ENCODE measurements at places on chromosomes 4 and X.

GRCh38 chr4:142893012-142893411 lies 46.9 kb upstream of the INPP4B start:
- no peak overlapping the region for H3K4me3 ChIP-seq
- H3K4me1 ChIP-seq = no peaks in the 10 kb centered on the region
- DNase-seq = no peak
- H3K27ac ChIP-seq = no peak overlapping the region
- 0 out of 2 replicates have a peak, but pooled peaks cover 4% of the 10 kb centered on the region for H3K27me3 ChIP-seq

- DNase-seq = no peak
- no peaks in the 10 kb centered on the region for H3K27me3 ChIP-seq
- no peak overlapping the region for H3K4me3 ChIP-seq
- no peak overlapping the region for H3K27ac ChIP-seq
- H3K36me3 ChIP-seq = no peaks in the 10 kb centered on the region
These were observed 8.9 kb downstream of the RTL5 start for GRCh38 chrX:72122621-72123337.

DNA sequence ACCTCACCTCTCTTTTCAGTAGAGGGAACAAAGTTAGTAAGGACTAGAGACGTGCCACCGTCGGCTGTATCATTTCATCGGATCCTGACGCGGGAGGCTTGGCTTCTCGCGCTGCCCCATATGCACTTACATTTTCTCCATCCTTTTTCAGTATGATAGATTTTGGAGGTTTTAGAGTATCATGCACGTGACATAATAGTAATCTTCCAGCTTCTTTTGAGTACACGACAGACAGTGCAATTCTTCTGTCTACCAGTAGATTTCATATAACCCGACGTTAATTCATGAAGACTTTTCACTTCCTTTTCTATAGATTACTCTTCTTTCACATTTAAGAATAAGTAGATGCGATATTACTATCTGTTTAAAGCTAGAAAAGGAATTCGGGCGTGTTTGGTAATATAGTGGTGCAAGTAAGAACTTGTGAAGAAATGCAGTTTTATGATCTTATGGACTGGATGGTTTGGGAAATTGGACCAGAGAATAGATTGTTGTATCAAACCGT lies 1.0 kb downstream of the CDS1 start:
- peak overlapping the region; percentile 72 for H3K4me3 ChIP-seq
- H3K27me3 ChIP-seq = peaks cover 29% of the 10 kb centered on the region
- H3K4me1 ChIP-seq = no peaks in the 10 kb centered on the region
- no peaks in the 10 kb centered on the region for H3K36me3 ChIP-seq
- H3K27ac ChIP-seq = no peak overlapping the region
- peak; percentile 37 for DNase-seq

- H3K36me3 ChIP-seq = no peaks in the 10 kb centered on the region
- peak; percentile 56 for DNase-seq
- H3K27ac ChIP-seq = peak overlapping the region; percentile 22
- H3K4me1 ChIP-seq = peaks cover 45% of the 10 kb centered on the region
These were observed 280.5 kb downstream of the FBXW7 start for GRCh38 chr4:152255437-152255836.

DNA sequence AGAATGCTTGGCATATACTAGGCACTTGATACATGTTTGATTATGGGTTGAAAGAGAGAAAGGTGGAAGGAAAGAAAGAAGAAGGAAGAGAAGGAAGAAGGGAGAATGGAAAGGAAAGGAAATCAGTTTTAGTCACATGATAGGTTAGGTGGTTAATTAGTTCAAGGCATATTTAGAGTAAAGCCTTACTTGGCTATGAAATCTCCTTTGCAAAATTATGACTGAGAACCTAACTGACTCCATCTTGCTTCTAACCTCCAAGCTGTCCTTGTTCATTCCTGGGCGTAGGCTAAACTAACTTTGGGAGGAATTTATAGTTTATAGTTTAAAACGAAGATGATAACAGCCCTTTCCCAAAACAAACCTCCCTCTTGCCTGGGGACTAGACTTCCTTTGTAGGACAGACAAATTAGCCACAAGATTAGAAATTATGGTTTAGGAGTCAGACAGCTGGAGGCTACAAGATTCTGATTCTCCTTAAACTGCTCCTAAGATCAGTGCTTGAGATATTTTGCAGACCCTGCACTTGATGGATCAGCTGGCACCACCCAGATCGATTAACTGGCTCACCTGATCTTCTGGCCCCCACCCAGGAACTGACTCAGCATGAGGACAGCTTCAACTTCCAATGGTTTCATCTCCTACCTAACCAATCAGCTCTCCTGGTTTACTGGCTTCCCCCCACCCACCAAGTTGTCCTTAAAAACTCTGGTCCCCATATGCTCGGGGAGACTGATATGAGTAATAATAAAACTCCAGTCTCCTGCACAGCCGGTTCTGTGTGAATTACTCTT lies 55.0 kb downstream of the TXK start:
- no peak overlapping the region for H3K27ac ChIP-seq
- H3K36me3 ChIP-seq = no peaks in the 10 kb centered on the region
- peaks cover 22% of the 10 kb centered on the region for H3K27me3 ChIP-seq
- H3K4me1 ChIP-seq = peaks cover 5% of the 10 kb centered on the region
- no peak for DNase-seq

DNA sequence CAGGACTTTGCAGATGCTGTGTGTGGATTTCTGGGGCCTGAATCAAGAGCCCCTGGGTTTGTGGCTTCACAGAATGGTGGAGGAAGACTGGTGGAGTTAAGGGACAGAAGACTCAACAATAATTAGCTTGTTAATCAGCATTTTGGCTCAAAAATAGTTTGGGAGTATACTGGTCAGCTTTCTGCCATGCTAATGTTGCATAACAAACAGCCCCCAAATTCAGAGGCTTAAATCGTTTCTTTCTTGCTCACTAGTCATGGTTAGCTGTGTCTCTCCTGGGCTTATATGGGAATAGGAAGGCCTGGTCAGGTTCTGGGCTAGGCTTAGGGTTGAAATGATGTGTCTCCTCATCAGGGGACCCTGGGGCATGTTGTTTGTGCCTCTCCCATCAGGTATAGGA lies 24.4 kb downstream of the TBL1X start:
- no peak overlapping the region for H3K4me3 ChIP-seq
- H3K27me3 ChIP-seq = no peaks in the 10 kb centered on the region
- no peak overlapping the region for H3K27ac ChIP-seq
- H3K36me3 ChIP-seq = no peaks in the 10 kb centered on the region

DNA sequence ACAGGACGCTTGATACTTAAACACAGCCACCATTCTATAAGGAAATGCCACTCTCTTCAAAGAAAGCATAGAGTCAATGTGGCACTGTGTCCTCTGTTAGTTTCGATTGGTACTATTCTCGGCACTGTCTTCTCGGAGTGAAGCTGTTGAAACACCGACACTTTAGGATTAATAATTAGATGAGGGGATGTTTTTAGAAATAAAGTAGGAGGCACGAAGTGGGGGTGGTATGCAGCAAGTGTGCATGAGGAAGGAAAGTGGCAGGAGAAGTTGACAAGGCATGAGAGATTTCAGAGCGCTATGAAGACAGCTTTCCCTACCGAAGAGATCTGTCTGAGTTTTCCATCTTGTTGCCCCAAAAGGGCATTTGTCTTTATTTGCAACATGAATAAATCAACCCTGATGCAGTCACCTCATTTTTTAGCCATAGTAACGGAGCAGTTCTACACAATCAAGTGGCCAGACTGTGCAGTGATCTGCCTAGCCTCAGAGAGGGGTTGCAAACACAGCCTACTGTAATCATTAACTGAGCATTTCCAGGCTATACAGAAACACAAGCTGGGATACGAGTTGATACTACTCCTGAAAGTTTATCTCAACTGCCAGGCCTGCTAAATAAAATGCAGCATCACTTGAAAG lies 8.3 kb downstream of the GPRIN3 start:
- H3K27me3 ChIP-seq = no peaks in the 10 kb centered on the region
- H3K27ac ChIP-seq = no peak overlapping the region
- H3K36me3 ChIP-seq = no peaks in the 10 kb centered on the region
- no peak overlapping the region for H3K4me3 ChIP-seq
- DNase-seq = no peak
- peaks cover 13% of the 10 kb centered on the region for H3K4me1 ChIP-seq

- DNase-seq = peak; percentile 53
- peaks cover 19% of the 10 kb centered on the region for H3K4me1 ChIP-seq
- peak overlapping the region; percentile 71 for H3K27ac ChIP-seq
- no peaks in the 10 kb centered on the region for H3K36me3 ChIP-seq
These were observed 14.1 kb downstream of the RPGR start for GRCh38 chrX:38313190-38313589.

DNA sequence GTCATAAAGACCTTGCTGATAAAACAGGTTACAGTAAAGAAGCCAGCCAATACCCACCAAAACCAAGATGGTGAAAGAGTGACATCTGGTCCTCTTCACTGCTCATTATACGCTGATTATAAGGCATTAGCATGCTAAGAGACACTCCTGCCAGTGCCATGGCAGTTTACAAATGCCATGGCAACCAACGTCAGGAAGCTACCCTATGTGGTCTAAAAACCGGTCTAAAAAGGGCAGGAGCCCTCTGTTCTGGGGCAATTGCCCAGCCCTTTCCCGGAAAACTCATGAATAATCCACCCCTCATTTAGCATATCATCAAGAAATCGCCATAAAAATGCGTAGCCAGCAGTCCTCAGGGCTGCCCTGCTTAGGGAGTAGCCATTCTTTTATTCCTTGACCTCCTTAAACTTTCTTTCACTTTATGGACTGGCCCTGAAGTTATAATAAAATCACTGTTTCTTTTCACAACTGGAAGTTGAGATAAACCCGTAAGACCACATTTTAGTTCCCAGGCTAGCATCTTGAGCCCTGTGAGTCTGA lies 260.5 kb upstream of the FAT1 start:
- no peaks in the 10 kb centered on the region for H3K27me3 ChIP-seq
- no peaks in the 10 kb centered on the region for H3K4me1 ChIP-seq
- H3K27ac ChIP-seq = no peak overlapping the region
- H3K4me3 ChIP-seq = no peak overlapping the region

All from GM23248 (cell line).